ENCODE measurements at places on chromosomes 2 and 18. TPM values are rescaled to one million over a fixed set of nuclear protein-coding genes. Genes with fewer than 3 reads are reported as not detected.

IKZF2 gene
- 5.1 TPM for total RNA-seq

PER2 gene
- 3.1 TPM for total RNA-seq

TCF23 gene
- total RNA-seq: 0.35 TPM

SIX3 gene
- total RNA-seq: not detected

HOXD10 gene
- total RNA-seq: 0.09 TPM

CYRIA gene
- total RNA-seq: 3.9 TPM

C2orf74 gene
- 23.1 TPM for total RNA-seq

MC5R gene
- 2.9 TPM for total RNA-seq

B4GALT6 gene
- total RNA-seq: 3.9 TPM

- no peaks in the 10 kb centered on the region for H3K27me3 ChIP-seq
- H3K36me3 ChIP-seq: peaks cover 6% of the 10 kb centered on the region
- DNase-seq: no peak
- H3K4me3 ChIP-seq: no peak overlapping the region
- no peaks in the 10 kb centered on the region for H3K4me1 ChIP-seq
- no peak overlapping the region for H3K27ac ChIP-seq
Observed at GRCh38 chr2:201280191-201281040, 20.1 kb downstream of the CASP8 start.

- DNase-seq: no peak
- H3K27ac ChIP-seq: no peak overlapping the region
- H3K36me3 ChIP-seq: no peaks in the 10 kb centered on the region
- no peak overlapping the region for H3K4me3 ChIP-seq
- no peaks in the 10 kb centered on the region for H3K4me1 ChIP-seq
Observed at GRCh38 chr2:133223226-133223625, 345.0 kb downstream of the NCKAP5 start.

DNA sequence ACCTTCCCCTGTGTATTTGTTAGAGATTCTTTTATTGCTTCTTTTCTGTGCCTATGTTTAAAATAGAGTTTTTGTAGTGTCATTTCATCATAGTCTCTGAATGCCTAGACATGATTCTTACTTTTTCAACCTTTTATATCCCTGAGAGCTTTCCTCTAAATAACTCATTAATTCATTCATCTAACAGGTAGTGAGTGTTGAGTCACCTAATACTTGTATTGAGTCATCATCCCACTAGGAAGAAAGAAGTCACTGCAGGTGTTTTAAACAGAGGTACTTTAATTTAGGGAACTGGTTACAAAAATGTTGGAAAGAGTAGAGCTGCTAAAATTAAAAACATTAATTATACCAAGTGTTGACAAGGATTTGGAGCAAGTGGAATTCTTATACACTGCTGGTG is 18.5 kb upstream of the NMS start:
- H3K4me1 ChIP-seq: no peaks in the 10 kb centered on the region
- H3K27ac ChIP-seq: no peak overlapping the region
- no peaks in the 10 kb centered on the region for H3K27me3 ChIP-seq
- H3K36me3 ChIP-seq: no peaks in the 10 kb centered on the region
- no peak overlapping the region for H3K4me3 ChIP-seq

- H3K27me3 ChIP-seq: no peaks in the 10 kb centered on the region
- peaks cover 24% of the 10 kb centered on the region for H3K4me1 ChIP-seq
- no peaks in the 10 kb centered on the region for H3K36me3 ChIP-seq
- peak; percentile 40 for DNase-seq
- H3K27ac ChIP-seq: no peak overlapping the region
Observed at GRCh38 chr18:58268849-58269248, 224.8 kb downstream of the NEDD4L start.

GRCh38 chr2:160324161-160324800 is 124.2 kb upstream of the ITGB6 start:
- DNase-seq: peak; percentile 69
- H3K27ac ChIP-seq: no peak overlapping the region
- peaks cover 2% of the 10 kb centered on the region for H3K4me1 ChIP-seq
- no peaks in the 10 kb centered on the region for H3K36me3 ChIP-seq

GRCh38 chr18:76983613-76984051 is 149.0 kb downstream of the MBP start:
- no peak overlapping the region for H3K27ac ChIP-seq
- no peaks in the 10 kb centered on the region for H3K36me3 ChIP-seq
- peaks cover 29% of the 10 kb centered on the region for H3K4me1 ChIP-seq
- H3K4me3 ChIP-seq: no peak overlapping the region
- H3K27me3 ChIP-seq: no peaks in the 10 kb centered on the region
- DNase-seq: no peak

- DNase-seq: no peak
- no peaks in the 10 kb centered on the region for H3K27me3 ChIP-seq
- no peaks in the 10 kb centered on the region for H3K4me1 ChIP-seq
Observed at GRCh38 chr2:239059854-239060253, 212.0 kb downstream of the TWIST2 start.

GRCh38 chr2:223058952-223059716 is 7.1 kb downstream of the KCNE4 start:
- no peaks in the 10 kb centered on the region for H3K27me3 ChIP-seq
- H3K4me1 ChIP-seq: peaks cover 30% of the 10 kb centered on the region
- H3K4me3 ChIP-seq: no peak overlapping the region

- no peaks in the 10 kb centered on the region for H3K27me3 ChIP-seq
- DNase-seq: no peak
- H3K4me1 ChIP-seq: no peaks in the 10 kb centered on the region
Observed at GRCh38 chr2:106534471-106534870, 47.3 kb downstream of the CD8B2 start.

- H3K36me3 ChIP-seq: no peaks in the 10 kb centered on the region
- no peak for DNase-seq
- H3K4me1 ChIP-seq: no peaks in the 10 kb centered on the region
- H3K27me3 ChIP-seq: no peaks in the 10 kb centered on the region
Observed at GRCh38 chr2:19022334-19022733, 336.1 kb downstream of the OSR1 start.

GRCh38 chr2:101147971-101148370 is 3.2 kb downstream of the TBC1D8 start:
- peaks cover 25% of the 10 kb centered on the region for H3K4me1 ChIP-seq
- DNase-seq: no peak
- H3K27ac ChIP-seq: no peak overlapping the region
- peaks cover 6% of the 10 kb centered on the region for H3K27me3 ChIP-seq

DNA sequence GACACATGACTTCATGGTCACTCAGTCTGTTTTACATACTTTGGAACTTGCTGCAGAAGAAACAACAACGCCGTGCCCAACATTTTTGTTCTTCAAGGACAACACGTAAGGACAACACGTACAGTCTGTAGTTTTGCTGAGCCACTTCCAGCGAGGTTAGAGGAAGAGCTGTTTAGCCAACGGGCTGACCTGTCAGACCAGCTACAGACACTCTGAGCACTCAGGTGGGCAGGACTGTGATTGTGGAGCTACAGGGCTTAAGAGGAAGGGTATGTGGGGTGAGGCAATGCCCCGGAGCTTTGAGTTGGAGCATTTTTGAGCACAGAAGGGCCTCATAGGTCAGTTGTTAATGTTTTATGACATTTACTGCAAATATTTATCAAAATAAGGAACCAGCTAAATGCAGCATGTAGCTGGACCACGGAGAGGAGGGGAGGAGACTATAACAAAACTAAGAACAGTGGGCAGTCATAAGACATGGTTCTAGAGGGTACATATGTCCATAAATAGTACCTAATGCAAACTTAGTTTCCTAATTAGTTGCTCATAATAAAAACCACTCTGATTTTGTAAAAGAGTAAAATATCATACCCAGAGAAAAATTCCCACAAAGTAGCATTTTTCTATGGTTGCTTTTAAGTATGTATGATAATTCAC is 26.3 kb upstream of the NPC1 start:
- no peak overlapping the region for H3K4me3 ChIP-seq
- no peaks in the 10 kb centered on the region for H3K36me3 ChIP-seq
- no peaks in the 10 kb centered on the region for H3K27me3 ChIP-seq
- no peak overlapping the region for H3K27ac ChIP-seq

DNA sequence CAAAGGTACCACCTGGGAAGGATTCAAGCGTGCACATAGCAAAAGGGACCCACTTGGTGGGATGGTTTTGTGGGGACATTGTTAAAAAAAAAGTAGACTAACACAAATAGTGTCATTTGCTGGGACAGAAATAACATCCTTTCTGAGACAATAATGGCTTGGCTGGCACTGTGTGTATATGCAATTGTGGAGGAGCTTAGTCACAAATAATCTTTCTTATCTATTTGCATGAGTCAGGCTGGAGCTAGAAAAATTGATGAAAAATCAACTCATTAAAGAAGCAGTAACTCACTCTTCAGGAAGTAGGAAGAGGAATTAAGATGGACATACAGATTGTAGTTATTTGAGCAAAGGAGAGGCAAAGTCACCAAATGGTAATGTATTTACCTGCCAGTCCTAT is 29.5 kb upstream of the ITGB6 start:
- H3K27me3 ChIP-seq: no peaks in the 10 kb centered on the region
- H3K27ac ChIP-seq: no peak overlapping the region
- no peak for DNase-seq
- no peaks in the 10 kb centered on the region for H3K36me3 ChIP-seq

DNA sequence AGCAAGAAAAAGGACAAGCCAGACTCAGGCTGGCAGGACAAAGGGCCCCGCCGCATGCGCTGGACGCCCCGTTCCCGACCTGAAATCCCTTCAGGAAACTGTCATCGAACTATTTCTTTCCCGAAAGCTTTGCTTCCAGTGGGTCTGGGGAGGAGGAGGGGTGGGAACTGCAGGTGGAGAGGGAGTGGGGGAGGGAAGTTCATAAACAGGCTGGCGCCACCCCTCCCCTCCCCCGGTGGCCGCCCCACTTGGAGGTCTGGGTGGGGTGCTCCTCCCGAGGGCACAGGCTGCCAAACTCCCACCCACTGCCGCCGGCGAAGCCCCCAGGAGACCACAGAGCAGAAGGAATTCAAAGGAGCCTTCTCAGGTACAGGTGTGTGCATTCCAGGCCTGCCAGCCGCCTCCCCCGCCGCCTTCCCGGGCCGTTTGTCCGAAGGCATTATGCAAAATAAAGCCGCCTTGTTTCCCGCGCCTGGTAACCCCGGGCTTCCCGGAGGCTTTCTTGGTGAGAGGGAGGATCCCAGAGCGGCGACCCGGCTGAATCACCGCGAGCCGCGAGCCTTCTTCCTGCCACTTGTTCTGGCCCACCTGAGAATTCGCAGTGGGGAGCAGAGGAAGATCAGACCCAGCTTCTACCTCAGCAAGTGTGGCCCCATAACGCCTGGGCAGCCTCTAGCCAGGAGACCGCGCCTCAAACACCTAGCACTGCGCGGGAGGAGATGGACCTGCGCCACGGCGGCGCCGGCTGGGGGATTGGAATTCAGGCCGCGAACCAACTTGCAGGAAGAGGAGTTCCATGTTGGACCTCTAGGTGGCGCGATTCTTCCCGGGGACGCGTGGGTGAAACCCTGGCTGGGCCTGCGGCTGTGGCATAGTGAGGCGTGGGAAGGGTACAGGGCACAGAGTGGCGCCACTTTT is 101.9 kb downstream of the FOXI3 start:
- no peaks in the 10 kb centered on the region for H3K36me3 ChIP-seq
- peaks cover 21% of the 10 kb centered on the region for H3K27me3 ChIP-seq
- DNase-seq: peak; percentile 9
- no peak overlapping the region for H3K4me3 ChIP-seq

- H3K27ac ChIP-seq: peak overlapping the region; percentile 84
- peak overlapping the region; percentile 96 for H3K4me3 ChIP-seq
- no peaks in the 10 kb centered on the region for H3K27me3 ChIP-seq
- no peak for DNase-seq
Observed at GRCh38 chr2:216498070-216498378, 620 bp upstream of the RPL37A start.

GRCh38 chr2:226911932-226912331 is 76.1 kb downstream of the RHBDD1 start:
- H3K4me1 ChIP-seq: no peaks in the 10 kb centered on the region
- H3K4me3 ChIP-seq: no peak overlapping the region
- peaks cover 2% of the 10 kb centered on the region for H3K36me3 ChIP-seq
- DNase-seq: no peak
- no peak overlapping the region for H3K27ac ChIP-seq

DNA sequence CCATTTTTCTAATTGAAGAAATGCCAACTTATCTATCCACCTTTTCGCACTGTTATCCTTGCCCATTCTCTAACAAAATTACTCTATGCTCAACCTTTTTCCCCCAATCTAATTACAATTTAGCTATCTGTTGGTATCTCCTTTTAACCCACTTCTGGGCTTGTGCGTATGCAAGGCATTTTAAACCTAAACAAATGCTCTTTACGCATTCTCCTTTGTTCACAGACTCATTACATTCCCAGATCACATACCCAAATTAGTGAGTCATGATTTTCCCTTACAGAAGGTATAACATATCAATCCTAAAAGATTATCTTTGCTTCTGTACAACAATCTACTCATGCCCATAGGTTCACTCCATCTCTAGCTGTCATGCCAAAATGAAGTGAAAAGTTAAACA is 71.7 kb upstream of the LYPD1 start:
- no peaks in the 10 kb centered on the region for H3K4me1 ChIP-seq
- DNase-seq: no peak
- no peak overlapping the region for H3K27ac ChIP-seq
- H3K4me3 ChIP-seq: no peak overlapping the region

DNA sequence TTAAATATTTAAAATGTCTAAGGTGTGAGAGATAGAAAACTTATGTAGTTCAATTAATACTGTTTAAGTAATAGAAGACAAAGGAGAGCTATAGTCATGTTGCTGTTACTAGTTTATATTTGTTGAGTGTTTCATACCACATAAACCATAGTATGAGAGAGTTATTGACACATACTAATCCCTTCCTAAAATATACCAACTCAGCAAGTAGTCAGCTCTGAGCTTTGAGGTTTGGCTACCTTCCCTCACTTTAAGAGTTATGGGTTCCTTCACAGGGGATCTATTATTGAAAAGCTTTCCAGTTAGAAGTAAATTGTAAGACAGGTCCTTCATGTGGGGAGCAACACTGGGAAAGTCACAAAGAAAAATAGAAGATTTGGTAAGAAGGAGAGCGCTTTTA is 701.6 kb upstream of the ZEB2 start:
- H3K36me3 ChIP-seq: no peaks in the 10 kb centered on the region
- H3K4me1 ChIP-seq: no peaks in the 10 kb centered on the region
- no peak overlapping the region for H3K4me3 ChIP-seq
- no peaks in the 10 kb centered on the region for H3K27me3 ChIP-seq
- no peak overlapping the region for H3K27ac ChIP-seq
- DNase-seq: no peak

- DNase-seq: no peak
- peaks cover 22% of the 10 kb centered on the region for H3K27me3 ChIP-seq
- no peak overlapping the region for H3K27ac ChIP-seq
- H3K4me3 ChIP-seq: no peak overlapping the region
Observed at GRCh38 chr18:57125627-57126026, 21.3 kb upstream of the BOD1L2 start.

DNA sequence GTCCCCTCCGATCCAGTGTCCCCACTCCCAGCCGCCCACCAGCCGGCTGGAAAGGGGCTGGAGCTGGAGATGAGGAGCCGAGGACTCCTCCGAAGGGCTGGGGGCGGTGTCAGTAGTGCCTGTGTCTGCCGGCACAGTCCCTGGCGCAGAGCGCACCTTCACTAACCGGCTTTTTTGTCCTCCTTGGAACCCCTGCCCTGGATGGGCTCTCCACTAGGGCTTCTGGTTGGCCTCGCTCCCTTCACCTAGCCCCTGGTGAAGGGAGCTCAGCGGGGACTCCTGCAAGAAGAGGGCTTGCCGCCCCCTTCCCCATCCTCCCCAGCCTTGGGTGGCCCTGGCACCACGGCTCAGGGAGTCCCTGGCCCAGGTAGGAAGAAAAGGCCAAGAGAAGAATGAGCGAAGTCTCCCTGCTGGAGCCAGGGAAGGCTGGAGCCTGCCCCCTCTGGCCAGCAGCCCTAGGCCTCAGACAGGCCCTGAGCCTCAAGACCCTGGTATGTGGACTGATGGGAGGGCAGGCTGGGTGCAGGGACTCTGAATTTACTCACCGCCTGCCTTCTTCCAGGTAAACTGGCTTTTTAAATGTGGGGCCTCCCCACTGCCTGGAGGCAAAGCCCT is 570 bp upstream of the ECEL1 start:
- H3K27ac ChIP-seq: no peak overlapping the region
- no peaks in the 10 kb centered on the region for H3K36me3 ChIP-seq
- H3K4me1 ChIP-seq: peaks cover 14% of the 10 kb centered on the region
- no peak for DNase-seq
- H3K4me3 ChIP-seq: no peak overlapping the region

Measured in muscle of leg (tissue), 16 donors.